ENCODE measurements at places on chromosomes 2 and 18. TPM values are rescaled to one million over a fixed set of nuclear protein-coding genes. Genes with fewer than 3 reads are reported as not detected.

IFIH1 gene
- polyA plus RNA-seq, result 19.2 TPM

DNA sequence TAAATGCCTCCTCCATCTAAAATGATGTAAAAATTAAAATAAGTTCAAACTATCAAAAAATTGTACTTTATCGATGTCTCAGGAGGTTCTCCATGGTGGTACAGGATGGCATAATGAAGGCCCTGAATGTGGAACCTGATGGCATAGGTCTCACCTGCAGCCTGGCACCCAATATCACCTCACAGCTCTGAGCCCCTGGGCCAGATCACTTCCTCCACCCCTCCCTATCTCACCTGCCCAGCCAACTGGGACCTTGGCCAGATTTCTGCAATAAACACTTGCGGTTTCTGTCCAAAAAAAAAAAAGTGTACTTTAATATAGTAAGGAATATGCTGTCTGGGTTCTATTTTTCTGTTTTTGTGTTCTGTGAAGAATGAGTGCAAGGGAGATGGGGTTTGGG, 6.7 kb upstream of the RBM45 start:
- DNase-seq, result no peak
- no peaks in the 10 kb centered on the region for H3K4me1 ChIP-seq
- H3K36me3 ChIP-seq, result no peaks in the 10 kb centered on the region
- no peak overlapping the region for H3K27ac ChIP-seq
- no peaks in the 10 kb centered on the region for H3K27me3 ChIP-seq
- H3K4me3 ChIP-seq, result no peak overlapping the region

- H3K27ac ChIP-seq, result no peak overlapping the region
- no peaks in the 10 kb centered on the region for H3K36me3 ChIP-seq
- no peak overlapping the region for H3K4me3 ChIP-seq
Measured at GRCh38 chr2:171810422-171811244, 83.4 kb downstream of the SLC25A12 start.

CASP10 gene
- 11.6 TPM for polyA plus RNA-seq

- DNase-seq, result no peak
- no peak overlapping the region for H3K4me3 ChIP-seq
- no peaks in the 10 kb centered on the region for H3K36me3 ChIP-seq
- H3K4me1 ChIP-seq, result no peaks in the 10 kb centered on the region
- H3K27ac ChIP-seq, result no peak overlapping the region
Measured at GRCh38 chr2:194054313-194054712, 1602.7 kb upstream of the SLC39A10 start.

DNA sequence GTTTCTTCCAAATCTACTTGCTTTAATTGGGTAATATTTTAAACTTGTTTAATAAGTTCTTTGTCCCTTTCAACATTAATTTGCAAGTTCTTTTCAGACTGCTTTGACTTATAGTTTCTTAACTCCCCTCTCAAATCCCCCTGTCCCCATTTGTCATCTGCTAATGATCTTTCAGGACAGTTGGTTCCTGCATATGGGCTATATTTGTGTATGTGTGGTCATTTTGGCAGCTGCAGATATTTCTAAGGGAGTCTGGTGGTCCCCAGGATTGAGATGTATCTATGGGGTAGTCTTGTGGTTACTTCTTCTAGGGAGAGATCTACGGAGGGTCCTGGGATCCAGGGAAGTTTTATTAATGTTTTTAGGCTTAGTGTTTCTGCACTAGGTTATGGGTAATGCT, 120.6 kb upstream of the SP3 start:
- no peak for DNase-seq
- H3K27me3 ChIP-seq, result no peaks in the 10 kb centered on the region
- no peak overlapping the region for H3K27ac ChIP-seq
- H3K4me3 ChIP-seq, result no peak overlapping the region
- H3K36me3 ChIP-seq, result peaks cover 2% of the 10 kb centered on the region
- H3K4me1 ChIP-seq, result no peaks in the 10 kb centered on the region

GRCh38 chr2:9748577-9748976, 94.7 kb upstream of the TAF1B start:
- H3K36me3 ChIP-seq, result no peaks in the 10 kb centered on the region
- H3K4me3 ChIP-seq, result no peak overlapping the region
- no peak overlapping the region for H3K27ac ChIP-seq

DNA sequence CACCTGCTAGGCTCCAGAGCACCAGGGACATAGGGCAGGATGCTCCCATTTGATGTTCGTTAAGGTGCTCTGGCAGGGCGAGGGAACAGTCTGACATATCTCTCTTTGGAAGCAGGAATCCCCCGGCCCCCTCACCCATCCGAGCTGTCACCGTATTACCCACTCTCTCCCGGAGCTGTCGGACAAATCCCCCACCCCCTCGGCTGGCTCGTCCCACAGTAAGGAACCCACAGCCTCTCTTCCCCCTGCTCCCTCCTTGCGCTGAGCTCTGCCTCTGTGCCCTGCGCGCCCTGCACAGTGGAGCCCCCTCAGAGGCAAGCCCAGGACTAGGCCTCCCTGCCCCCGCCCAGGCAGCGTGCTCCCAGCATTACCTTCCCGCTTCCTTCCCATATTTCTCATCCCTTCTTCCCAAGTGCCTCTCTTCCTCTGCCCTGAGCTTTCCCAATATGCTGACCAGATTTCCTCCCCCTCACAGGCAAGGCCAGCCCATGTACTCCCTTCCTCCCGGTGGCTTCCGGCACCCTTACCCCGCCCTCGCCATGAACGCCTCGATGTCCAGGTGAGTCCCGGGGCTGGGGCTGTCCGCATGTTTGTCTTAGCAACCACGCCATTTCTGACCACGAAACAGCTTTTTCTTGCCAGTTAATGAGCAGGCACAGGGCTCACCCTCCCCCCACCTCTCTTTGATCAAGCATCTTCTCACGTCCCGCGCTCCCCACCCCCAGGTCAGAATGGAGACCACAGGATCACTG, 23.8 kb downstream of the TGOLN2 start:
- DNase-seq, result no peak
- peaks cover 22% of the 10 kb centered on the region for H3K4me1 ChIP-seq
- H3K36me3 ChIP-seq, result peaks cover 52% of the 10 kb centered on the region
- H3K27me3 ChIP-seq, result no peaks in the 10 kb centered on the region
- no peak overlapping the region for H3K4me3 ChIP-seq

DNA sequence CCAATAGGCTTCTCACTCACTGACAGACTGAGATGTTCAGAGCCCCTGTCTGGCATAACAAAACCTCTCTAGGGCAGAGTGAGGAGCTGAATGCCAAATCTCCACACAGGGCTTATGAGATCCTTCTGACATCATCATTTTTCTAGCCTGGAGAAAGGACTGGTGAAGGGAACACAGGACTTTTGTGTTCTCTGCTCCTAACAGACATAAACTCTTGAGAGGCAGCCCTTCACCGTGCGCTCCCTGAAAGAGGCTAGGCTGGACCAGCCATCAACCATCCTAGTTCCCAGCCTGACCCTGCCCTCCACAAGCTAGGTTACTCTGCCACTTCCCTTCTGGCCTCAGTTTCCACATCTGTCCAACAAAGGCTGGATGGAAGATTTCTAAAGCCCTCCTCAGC, 141.9 kb downstream of the SUCLG1 start:
- no peaks in the 10 kb centered on the region for H3K36me3 ChIP-seq
- H3K27me3 ChIP-seq, result peaks cover 3% of the 10 kb centered on the region
- DNase-seq, result no peak
- H3K4me3 ChIP-seq, result no peak overlapping the region

Measured in small intestine (tissue), 16 donors.